ENCODE measurements at places on chromosomes 2 and 18.

- DNase-seq: no peak
Observed at GRCh38 chr2:137005210-137005609, 239.9 kb downstream of the THSD7B start.

DNA sequence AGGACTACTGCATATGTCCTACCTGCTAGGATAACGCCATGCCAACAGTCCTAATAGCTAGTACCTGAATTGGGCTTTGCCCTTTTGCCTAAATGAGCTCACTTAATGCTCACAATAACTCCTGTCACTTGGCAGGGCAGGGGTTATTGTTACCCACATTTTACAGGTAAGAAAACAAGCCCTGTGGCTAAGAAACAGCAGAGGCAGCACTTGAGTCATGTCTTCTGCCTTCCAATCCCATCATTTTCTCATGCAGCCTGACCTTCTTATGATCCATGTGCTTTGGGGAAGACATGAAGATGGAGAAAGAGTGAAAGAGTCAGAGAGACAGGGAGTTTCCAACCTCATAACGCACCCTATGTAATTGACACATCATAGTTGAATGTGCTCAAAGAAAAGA lies 33.6 kb upstream of the LPIN1 start:
- no peak for DNase-seq

- DNase-seq: no peak
Observed at GRCh38 chr18:9831723-9832199, 54.0 kb upstream of the TXNDC2 start.

- peak; percentile 59 for DNase-seq
Observed at GRCh38 chr2:41853427-41854191, 194.2 kb upstream of the PKDCC start.

GRCh38 chr2:196341277-196341841 lies 170.0 kb upstream of the STK17B start:
- DNase-seq: no peak

Measured in fibroblast of skin of back (primary cell).